Bladder microvascular endothelial cell (primary cell): ENCODE measurements at places on chromosomes 13 and 19. TPM values are rescaled to one million over a fixed set of nuclear protein-coding genes. Genes with fewer than 3 reads are reported as not detected.

INSL3 gene
- total RNA-seq: not detected in 2 replicates

CYP4F2 gene
- total RNA-seq: under 0.01 TPM in 1 of 2 replicates, not detected in the other

GIPR gene
- not detected in 2 replicates for total RNA-seq

TEX26 gene
- not detected in 2 replicates for total RNA-seq

C19orf85 gene
- not detected in 2 replicates for total RNA-seq

ZNF682 gene
- 1.1 and 3.8 TPM in 2 replicates for total RNA-seq
